ENCODE measurements at places on chromosomes 13 and 19.

GRCh38 chr13:34156841-34157365 lies 339.0 kb downstream of the RFC3 start:
- no peak for DNase-seq

DNA sequence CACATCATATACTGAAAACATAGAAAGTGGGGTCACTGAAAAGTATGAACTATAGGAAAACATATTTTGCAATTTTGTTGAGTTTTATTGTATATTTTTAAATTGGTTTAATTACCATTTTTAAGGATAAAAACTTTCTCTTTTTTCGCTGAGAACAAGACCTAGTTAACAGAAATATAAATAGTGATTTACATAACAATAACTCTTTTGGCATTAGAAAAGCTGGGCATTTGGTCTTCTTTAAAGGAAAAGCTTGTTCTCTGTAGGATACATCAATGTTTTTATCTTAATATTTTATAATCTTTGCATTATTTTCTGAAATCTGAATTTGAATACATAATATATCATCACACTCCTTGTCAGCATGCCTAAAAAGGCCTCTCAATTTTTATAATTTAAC lies 47.4 kb upstream of the MYCBP2 start:
- DNase-seq, result no peak

DNA sequence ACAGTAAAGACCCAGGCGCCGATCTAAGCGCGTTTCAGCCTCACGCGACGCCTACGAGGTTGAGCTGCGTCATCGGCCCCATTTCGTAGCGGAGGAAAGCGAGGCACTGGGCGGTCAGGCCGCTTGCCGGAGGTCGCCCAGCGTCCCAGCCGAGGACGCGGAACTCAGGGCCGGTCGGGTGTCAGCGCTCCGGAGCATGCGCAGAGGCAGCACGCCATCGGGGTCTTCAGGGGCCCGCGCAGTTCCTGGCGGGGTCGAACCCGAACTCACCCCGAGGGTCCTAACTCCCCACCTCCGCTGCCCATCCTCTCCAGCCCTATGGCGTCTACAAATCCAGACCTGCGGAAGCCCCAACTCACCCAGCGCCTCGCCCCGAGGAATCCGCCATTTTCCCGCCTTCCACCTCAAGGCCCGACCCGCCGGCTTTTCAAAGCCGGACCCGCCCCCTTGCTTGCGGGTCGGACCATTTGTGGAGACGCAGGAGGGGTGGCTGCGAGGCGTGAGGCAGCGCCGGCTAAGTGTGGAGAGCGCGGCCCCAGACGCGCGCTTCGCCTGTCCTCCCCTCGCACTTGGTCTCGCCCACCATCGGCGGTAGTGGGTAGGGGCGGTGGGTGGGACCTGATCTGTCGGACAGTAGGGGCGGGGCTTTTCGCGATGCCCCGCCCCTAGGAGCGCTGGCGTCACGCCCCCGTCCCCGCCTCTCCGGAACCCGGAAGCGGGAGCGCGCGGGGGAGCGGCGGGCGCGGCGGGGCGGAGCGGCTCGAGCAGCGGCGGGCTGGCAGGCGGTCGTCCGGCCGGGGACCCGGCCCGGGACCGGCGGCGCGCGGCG lies at the start of the genes HAUS8 and MYO9B:
HAUS8 (minus strand) TSS at position 418 of the 829 bp plus-strand sequence; CDS start at position 388, 30 bp downstream.
MYO9B (plus strand) TSS at position 743 of the 829 bp plus-strand sequence. CDS start 25,941 bp downstream, outside the sequence.
- DNase-seq, result peak; percentile 68

- no peak for DNase-seq
These were observed 11.5 kb upstream of the CCDC97 start for GRCh38 chr19:41298348-41298964.

- DNase-seq, result no peak
These were observed 648.0 kb downstream of the DACH1 start for GRCh38 chr13:71218960-71219359.

Measured in cortex of kidney (tissue), 1 donor.